Panc1 (cell line): ENCODE measurements at places on chromosomes 3 and 15. TPM values are rescaled to one million over a fixed set of nuclear protein-coding genes. Genes with fewer than 3 reads are reported as not detected.

Gene P4HTM
- 28.3 TPM for total RNA-seq

GRCh38 chr3:56491566-56491965 is 23.3 kb upstream of the ERC2 start:
- no peak for DNase-seq

- no peak for DNase-seq
These were observed 20.5 kb downstream of the EXOSC7 start for GRCh38 chr3:44996556-44996969.

Gene SPATA12
- total RNA-seq: 0.10 TPM

DNA sequence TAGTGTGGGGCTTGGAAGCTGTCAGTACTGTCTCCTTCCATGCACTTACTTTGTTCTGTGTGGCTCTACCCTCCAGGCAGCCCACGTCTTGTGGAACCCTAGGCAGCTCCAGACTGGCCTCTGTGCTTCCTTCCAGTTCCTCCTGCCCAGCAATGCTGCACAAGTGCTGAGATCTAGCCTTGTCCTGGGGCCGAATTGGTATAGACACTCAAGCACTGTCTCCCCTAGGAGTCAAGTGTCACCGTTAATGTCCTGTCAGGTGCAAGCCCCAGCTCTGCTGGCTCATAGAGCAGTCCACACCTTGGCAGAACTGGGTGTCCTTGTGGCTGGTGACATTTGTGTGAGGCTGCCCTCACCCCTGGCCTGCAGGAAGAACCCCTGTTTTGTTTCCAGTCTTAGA is 130.1 kb downstream of the EEFSEC start:
- no peak for DNase-seq

DNA sequence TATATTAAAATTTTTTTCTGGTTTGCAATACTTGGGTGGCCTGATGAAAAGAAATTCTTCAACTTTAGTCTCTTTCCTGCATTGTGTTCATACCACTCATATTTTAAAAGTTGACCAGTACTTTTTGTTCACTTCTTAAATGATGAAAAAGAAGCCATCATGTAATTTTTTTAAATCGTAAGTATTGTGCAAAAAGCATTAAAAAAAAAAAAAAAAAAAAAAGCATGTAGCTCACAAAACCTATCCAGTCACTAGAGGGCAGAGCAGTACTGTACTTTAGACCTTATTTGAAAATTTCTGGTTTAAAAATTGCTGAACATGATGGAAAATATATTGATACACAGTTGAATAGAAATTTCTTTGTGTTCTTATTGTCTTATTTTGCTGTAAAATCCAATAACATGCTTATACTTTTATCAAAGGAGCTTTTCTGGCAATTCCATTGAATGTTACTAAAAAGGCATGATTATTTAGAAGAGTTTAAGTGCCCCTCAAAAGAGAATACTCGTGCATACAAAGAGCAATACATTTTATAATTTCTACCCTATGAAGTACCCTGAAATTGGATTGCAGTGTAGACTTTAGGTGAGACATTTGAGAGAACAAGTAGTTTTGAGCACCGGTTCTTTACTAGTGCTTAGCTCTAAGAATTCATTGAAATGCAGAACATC is 137.7 kb downstream of the BBX start:
- DNase-seq: no peak

Gene TRH
- not detected for total RNA-seq

DNA sequence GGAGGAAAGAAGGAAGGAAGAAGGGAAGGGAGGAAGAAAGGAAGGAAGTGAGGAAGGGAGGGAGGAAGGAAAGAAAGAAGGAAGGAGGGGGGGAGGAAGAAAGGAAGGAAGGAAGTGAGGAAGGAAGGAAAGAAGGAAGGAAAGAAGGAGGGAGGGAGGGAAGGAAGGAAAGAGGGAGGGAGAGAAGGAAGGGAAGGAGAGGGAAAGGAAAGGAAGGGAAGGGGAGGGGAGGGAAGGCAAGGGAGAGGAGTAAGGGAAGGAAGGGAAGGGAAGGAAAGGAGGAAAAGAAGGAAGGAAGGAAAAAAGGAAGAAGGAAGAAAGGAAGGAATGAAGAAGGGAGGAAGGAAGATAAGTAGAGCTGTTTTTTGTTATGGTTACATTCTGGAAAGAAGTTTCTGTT is 141.2 kb downstream of the LRRC3B start:
- no peak for DNase-seq

DNA sequence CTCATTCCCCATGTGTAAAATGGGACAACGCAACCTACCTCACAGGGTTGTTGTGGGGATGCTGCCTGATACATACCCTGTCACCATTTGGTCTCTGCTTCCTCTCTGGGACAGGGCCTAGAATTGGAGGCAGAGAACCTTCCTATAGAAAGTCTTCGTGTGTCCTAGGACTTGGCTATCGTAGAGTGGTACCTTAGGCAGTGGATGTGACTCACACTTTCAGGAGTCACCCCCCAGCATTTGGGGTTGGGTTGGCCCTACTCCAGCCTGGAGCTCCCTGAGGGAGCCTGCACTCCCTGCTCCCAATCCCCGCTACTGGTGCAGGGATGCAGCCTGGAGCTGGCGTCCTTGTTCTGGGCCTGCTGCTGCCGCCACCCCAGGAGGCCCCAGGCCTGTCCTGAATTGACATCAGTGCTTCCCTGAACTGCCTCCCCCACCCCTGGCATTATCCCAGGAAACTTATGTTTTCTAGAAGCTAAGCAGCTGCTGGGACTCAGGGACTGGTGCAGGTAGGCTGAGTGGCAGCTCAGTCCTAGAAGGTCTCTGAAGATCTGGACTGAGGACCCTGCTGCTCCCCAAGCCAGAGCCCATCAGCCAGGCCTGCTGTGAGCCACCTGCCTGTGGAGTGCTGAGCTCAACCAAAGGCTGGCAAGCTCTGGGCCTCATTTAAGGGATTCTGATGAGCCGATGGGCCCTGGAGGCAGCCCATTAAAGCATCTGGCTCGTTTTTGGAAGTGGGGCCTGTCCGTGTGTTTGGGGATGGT is 9.9 kb downstream of the C15orf39 start:
- DNase-seq: no peak

DNA sequence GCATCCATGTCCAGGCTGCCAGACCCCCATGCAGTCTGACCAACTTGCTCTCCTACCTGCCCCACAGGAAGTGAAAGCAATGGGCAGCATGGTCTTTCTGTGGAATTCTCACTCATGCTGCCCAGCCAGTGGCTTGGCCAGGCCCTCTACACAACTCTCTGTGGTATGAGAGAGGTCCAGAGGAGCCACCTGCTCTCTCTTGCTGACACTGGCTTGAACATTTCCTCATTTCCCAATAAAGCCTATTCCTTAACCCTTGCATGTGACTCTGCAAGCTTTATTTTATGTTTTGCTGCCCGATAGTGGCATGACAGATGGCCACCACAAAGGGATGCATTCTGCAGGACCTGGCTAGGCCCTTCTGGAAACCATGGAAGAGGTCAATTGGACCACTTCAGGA is 53.8 kb downstream of the CCR1 start:
- no peak for DNase-seq

Gene AGBL1
- not detected for total RNA-seq

Gene SCN5A
- 0.69 TPM for total RNA-seq

DNA sequence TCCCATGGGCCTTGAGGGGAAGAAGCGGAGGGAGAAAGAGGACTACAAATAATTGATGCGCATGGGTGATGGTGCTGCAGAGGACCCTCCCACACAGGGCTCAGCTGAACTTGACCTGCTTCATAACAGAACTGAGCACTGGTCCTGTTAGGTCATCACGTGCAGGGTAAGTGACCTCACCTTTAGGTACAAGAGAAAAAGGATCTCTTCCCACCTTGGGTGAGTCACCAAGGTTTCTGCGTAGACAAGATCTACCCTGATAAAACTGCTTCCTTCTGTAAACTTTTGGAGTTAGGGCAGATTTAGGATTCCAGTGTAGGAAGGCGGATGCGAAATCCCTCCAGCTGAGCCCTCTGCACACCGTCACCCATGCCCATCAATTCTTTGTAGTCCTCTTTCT is 67.1 kb downstream of the FEM1B start:
- DNase-seq: no peak

Gene THSD4
- 65.4 TPM for total RNA-seq
